ENCODE measurements at places on chromosomes 1 and 21. TPM values are rescaled to one million over a fixed set of nuclear protein-coding genes. Genes with fewer than 3 reads are reported as not detected.

GRCh38 chr1:223641523-223642039 lies 23.9 kb downstream of the CAPN8 start:
- DNase-seq = no peak

DNA sequence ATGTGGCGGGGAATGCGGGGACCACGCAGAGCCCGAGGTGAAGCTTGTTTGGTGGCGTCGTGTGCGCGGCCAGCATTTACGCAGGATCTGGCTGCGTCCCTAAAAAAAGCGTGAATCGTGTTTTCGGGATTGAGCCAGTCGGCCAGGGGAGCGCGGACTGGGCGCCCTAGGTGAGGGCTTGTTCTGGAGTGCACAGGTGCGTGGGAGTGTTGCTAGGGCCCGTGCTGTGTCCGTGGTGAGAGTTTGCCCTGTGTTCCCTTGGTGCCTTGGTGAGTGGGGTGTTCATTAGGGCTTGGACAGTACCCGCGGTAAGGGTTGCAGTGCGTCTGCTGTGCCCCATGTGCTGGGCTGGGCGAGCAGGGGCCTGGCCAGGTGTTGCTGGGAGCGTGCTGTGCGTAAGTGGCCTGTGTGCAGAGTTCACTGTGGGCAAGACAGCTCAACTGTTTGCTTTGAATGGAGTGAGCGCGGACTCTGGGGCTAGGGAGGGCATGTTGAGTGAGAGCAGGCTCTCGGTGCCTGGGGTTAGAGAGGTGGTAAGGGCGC lies 673 bp downstream of the CD46 start:
- no peak for DNase-seq

DNA sequence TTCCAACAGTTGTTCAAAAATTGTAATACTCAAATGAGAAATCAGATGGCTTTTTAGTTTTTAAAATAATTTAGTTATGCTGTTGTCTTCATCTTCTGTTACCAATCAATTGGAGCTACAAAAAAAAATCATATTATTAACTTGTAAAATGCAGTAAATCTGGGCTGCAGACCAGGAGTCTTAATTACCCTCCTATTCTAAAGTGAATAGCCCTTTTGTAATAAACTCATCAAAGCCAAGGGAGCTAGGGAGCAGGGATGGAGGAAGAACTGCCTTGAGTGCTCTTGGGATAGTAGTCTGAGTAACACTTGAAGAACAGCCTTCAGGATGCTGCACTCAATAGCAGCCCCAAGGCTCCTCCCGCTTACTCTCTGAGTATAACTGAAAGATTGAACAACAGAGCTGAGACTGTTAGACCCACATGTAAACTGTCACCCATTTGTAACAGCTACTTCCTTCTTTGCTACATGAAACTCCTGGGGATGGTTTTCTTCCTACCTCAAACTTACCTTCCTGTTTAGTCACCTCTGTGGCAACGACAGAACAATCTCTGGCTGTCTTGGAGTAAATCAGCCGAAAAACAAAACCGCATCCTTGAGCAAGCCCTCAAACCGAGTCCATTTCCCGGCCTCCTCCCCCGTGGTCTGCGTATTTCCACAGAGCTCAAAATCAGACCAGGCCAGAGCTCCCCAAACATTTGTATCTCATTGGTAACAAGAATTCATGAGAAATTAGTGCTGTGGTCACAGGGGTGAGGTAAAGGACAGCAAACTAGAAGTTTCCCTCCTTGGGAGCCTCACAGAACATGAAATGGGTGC lies 55.9 kb downstream of the CD58 start:
- DNase-seq = no peak

GRCh38 chr1:1758692-1759455 lies 19.4 kb downstream of the NADK start:
- DNase-seq = no peak

- DNase-seq = no peak
These were observed 21.7 kb downstream of the INTS7 start for GRCh38 chr1:212013672-212014071.

DNA sequence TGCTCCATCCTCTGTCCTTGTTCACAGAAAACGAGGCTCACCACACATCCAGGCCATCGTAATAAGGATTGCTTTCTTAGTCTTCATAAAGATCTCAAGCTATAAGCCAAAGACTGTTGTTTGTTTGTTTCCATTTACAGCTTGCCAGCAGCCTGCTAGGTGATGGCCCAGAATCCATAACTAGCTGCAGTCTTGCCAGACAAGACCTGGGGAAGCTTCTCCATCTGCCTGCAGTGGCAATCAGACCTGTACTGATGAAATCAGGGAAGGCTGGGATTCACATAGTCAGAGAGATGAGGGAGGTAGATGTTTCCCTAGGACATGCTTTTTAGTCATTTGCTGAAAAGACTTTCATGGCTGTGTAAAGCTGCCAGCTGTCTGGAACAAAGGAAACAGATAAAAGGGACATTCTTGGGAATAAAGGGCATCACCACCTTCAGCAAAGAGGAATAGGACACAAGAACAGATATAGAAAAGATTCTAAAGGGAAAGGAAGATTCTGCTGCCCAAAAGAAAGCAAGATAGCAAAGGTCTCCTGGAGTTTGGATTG lies 51.0 kb downstream of the MT1HL1 start:
- DNase-seq = no peak

DNA sequence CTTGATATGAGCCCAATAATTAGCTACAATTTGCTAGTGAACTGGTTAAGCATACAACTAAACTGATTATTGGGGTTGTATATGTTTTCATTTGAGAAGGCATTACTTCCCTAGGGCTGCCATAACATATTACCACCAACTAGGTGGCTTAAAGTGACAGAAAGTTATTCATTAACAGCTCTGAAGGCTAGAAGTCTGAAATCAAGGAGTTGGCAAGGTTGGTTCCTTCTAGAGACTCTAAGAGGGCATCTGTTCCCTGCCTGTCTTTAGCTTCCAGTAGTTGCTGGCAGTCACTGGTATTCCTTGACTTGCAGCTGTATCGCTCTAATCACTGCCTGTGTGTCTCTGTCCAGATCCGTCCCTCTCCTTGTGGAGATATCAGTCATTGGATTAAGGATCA lies 86.3 kb downstream of the LHX9 start:
- DNase-seq = no peak

GRCh38 chr1:185453496-185454192 lies 136.6 kb upstream of the IVNS1ABP start:
- peak; percentile 54 for DNase-seq

DNA sequence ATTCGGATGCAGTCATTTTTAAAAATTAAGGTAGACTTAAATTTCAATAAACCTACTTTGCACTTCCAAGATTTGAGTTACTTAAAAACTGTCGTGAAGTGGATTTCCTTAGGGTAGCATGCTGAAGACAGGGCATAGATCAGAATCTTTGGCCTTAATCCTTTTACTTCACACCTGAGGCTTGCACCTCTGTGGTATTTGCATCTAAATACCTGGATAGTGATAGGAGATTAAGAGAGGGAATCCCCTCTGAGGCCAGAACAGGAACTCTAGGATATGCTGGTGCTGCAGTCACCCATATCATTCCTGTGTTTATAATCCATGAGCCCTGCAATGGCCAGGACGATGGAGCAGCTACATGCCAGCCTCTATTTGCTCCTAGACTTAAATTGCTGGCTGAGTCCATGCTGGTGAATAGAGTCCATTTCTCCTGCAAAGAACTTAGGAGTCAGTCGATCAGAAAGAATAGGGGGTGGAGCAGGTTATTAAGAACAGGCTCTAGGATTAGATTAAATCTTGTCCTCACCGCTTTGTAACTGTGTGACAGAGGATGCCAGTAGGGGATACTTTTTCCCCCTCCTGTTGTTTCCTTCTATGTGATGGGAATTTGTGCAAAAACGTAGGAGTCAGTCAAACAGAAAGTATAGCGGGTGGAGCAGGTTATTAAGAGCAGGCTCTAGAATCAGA lies 333.6 kb downstream of the DUSP10 start:
- DNase-seq = no peak

DNA sequence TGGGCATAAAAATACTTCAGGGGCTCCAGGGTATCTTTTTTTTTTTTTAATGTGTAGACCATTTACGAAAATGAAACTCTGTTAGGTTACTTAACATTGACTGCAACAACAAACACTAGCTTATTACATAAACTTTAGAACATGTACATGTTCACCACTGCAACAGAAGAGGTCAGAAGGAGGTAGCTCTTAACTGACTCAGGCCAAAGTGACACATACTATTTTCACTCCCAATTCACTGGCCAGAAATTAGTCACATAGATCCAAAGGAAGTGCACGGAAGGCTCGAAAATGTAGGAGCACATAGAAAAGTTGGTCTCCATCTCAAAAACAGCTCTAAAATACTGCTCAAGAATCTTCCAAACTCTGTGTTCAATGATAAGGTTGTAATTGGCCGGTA lies 107.2 kb downstream of the AKT3 start:
- peak; percentile 81 for DNase-seq

GRCh38 chr1:147124266-147124665 lies 48.0 kb downstream of the PRKAB2 start:
- DNase-seq = no peak

DNA sequence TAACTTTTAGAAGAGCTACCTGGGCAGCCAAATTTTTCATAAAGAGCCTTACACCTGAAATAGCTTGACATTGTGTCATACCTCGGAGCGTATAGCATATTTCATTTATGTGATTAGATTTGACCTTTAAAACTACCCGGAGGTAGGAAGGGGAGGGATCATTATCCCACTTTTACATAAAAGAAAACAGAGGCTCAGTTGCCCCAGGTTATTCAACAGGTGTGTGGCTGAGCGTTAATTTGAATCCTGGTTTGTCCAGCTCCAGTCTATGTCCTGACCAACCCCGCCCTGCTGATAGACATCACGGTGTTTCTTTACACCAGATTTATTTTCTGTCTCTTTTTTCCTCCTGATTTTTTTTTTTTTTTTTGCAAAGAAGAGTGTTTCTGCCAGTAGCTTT lies 39.7 kb downstream of the PBX1 start:
- DNase-seq = no peak

- no peak for DNase-seq
These were observed 329.8 kb downstream of the RPS6KC1 start for GRCh38 chr1:213380865-213381264.

DNA sequence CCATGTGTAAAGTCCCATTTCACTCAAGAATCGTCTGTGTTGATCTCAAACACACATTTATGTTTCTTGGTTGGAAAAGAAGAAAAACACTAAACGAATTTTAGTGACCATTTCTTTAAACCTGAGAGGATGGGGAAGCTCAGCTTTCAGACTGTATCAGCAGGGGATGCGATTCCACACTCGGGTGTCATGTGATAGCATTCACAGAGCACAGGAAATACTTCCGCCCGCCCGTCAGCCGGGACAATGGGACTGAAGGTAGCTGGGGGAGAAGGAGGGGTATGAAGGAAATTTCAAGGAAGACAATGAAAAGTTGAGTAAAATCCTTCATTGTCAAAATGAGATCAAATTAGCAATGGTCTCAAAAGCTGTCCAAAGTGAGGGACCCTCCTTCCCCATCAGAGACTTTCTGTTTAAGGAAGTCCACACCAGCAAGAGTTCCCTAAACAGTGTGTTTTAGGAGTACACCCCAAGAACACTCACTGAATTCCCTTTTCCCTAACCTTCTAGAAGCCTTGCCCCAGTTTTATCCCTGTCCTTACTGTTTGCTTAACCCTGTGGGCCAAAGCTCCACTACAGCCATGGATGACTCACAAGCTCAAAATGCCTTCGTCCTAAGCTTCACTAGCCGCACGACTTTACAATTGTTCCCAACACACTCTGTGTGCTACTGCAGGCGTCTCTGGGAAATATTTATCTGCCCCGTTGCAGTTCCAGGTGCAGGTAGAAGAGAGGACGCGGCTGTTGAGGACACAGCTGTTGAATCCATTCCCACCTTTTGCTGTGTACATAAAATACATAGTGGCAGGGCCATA lies 51.4 kb upstream of the SIM2 start:
- peak; percentile 63 for DNase-seq

DNA sequence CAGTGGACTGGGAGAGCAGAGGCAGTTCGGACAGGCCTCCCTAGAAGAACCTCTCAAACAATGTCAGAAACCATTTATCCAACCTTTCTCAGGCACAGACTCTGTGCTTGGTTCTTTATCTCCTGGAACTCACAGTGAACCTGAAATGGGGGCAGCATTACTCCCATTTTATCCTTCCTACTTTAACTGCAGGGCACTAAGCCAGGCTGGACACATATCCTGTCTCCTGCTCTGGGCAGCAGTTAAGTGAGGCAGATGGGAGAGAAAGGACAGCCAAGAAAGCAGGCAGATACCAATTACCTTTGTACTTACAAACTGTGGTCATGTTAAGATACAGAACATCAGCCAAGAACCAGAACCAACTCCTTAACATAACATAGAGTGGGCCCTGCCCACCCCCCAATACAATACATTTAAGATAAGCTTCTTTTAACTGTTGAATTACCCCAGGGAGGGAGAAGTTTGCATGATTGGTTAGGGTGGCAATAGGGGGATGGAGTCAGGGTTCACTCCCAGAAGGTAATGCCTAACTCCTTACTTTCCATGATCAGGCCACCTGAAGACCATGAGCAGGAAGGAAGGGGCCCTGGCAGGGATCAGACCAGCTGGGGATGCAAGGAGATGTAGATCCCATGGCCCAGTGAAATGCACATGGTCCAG lies 10.9 kb downstream of the KDF1 start:
- peak; percentile 38 for DNase-seq

- DNase-seq = no peak
These were observed 8.5 kb downstream of the MEX3A start for GRCh38 chr1:156073740-156074139.

DNA sequence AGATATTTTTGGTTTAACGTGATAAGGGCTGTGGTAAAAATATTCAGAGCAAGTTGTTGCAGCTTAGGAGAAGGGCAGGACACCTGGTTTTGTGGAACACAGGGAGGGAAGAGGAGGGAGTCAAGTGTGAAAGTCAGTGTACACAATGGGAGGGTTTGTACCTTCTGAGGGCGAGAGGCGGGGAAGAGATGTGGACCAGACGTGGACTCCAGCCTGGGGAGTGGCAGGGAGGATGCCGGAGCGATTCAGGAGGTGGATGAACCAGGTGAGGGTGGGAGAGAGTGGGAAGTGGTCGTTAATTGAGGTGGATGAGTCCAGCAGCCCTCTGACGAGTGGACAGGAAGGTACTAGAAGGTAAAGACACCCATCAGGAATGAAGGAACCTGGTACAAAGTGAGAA lies 52.2 kb upstream of the IRF2BP2 start:
- DNase-seq = no peak

The LCE3E gene
- not detected for total RNA-seq

The KRTAP19-3 gene
- total RNA-seq = not detected

The TGFBR3 gene
- total RNA-seq = 118 TPM

The ZYG11A gene
- 0.72 TPM for total RNA-seq

The FCER1G gene
- total RNA-seq = not detected

The HJV gene
- total RNA-seq = not detected

The PRR9 gene
- total RNA-seq = not detected

The RAVER2 gene
- 7.2 TPM for total RNA-seq

Measured in fibroblast of the aortic adventitia (primary cell).